ENCODE measurements at places on chromosomes 5 and 9. TPM values are rescaled to one million over a fixed set of nuclear protein-coding genes. Genes with fewer than 3 reads are reported as not detected.

Gene MYMK
- total RNA-seq: 0.47 TPM

Gene CER1
- 0.05 TPM for total RNA-seq

Gene MCC
- total RNA-seq: 7.0 TPM

GRCh38 chr5:72835633-72836032 lies 19.2 kb downstream of the TNPO1 start:
- no peak overlapping the region for H3K4me3 ChIP-seq
- no peaks in the 10 kb centered on the region for H3K4me1 ChIP-seq
- H3K36me3 ChIP-seq: no peaks in the 10 kb centered on the region
- H3K27ac ChIP-seq: no peak overlapping the region
- H3K27me3 ChIP-seq: no peaks in the 10 kb centered on the region
- DNase-seq: no peak

DNA sequence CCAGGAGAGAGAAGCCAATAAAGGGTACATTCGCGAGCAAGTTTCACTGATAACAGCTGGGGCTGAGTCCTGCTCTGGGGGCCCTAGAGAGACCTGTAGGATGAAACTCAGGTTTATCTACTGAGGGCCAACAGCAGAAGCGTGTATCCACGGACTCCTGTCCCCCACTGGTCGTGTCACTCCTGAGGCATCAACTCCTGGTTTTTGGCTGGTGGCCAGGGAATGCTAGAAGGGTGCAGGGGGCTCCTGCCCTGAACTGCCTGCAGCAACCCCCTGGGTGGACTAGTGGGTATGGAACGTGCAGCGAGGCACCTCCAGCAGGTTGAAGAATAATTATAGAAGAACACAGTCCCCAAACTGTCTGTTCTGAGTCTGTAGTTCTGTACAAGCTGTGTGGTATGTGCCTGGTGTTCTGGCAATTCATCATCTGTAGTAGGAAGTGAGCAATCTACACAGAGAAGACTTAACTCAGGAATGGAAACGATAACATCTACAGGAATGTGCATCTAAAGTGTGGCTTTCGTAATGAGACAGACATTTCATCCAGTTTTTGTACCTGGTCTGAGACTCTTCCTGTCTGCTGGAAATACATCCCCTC lies 64.5 kb upstream of the GNA14 start:
- H3K4me1 ChIP-seq: no peaks in the 10 kb centered on the region
- H3K27me3 ChIP-seq: no peaks in the 10 kb centered on the region
- no peak overlapping the region for H3K4me3 ChIP-seq
- no peak overlapping the region for H3K27ac ChIP-seq

DNA sequence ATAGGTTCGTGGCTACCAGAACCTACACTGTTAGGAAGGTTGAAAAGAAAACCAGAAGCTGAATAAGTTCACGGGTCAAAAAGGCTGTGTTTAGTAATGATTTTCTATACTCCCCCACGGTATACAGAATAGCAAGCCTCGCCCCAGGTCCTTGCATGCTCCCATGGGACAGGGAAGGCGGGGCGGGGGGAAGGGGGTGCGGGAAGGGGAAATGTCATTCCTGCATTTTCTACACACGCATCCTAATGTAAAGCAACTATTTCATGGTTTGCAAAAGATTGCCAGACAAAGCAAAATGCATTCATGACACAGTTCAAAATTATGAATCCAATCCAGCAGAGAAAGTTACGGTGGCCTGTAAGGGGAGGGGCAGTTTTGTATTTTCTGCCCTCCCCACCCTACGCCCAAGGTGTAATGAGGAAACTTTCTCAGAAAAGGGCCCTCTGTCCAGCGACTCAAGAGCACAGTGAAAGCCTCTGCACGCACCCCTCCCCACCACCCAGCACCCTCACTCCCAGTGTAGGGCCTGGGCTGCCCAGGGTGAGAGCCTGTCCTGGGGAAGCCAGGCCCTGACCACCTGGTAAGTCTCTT lies 105.2 kb downstream of the ROR2 start:
- H3K36me3 ChIP-seq: no peaks in the 10 kb centered on the region
- no peak overlapping the region for H3K27ac ChIP-seq
- H3K27me3 ChIP-seq: peaks cover 9% of the 10 kb centered on the region

- no peak overlapping the region for H3K27ac ChIP-seq
- DNase-seq: no peak
- no peaks in the 10 kb centered on the region for H3K27me3 ChIP-seq
- no peaks in the 10 kb centered on the region for H3K36me3 ChIP-seq
- H3K4me3 ChIP-seq: no peak overlapping the region
Observed at GRCh38 chr9:124810663-124811355, 33.9 kb downstream of the OLFML2A start.

GRCh38 chr5:38926121-38926520 lies 80.3 kb downstream of the OSMR start:
- no peak for DNase-seq
- no peaks in the 10 kb centered on the region for H3K27me3 ChIP-seq
- H3K4me3 ChIP-seq: no peak overlapping the region
- no peaks in the 10 kb centered on the region for H3K36me3 ChIP-seq
- no peaks in the 10 kb centered on the region for H3K4me1 ChIP-seq

GRCh38 chr9:35842020-35842745 lies 13.2 kb downstream of the TMEM8B start:
- no peak overlapping the region for H3K27ac ChIP-seq
- peaks cover 8% of the 10 kb centered on the region for H3K27me3 ChIP-seq
- peaks cover 5% of the 10 kb centered on the region for H3K36me3 ChIP-seq
- peaks cover 23% of the 10 kb centered on the region for H3K4me1 ChIP-seq

- H3K4me1 ChIP-seq: no peaks in the 10 kb centered on the region
- no peak overlapping the region for H3K4me3 ChIP-seq
- no peak for DNase-seq
- no peaks in the 10 kb centered on the region for H3K36me3 ChIP-seq
- no peaks in the 10 kb centered on the region for H3K27me3 ChIP-seq
Observed at GRCh38 chr5:137575211-137575610, 76.1 kb upstream of the SPOCK1 start.
